ENCODE measurements at places on chromosomes 5 and 9.

- no peak for DNase-seq
Measured at GRCh38 chr9:126117158-126117425, 209.5 kb upstream of the MVB12B start.

- DNase-seq: no peak
Measured at GRCh38 chr9:110801426-110801825, 132.8 kb downstream of the MUSK start.

DNA sequence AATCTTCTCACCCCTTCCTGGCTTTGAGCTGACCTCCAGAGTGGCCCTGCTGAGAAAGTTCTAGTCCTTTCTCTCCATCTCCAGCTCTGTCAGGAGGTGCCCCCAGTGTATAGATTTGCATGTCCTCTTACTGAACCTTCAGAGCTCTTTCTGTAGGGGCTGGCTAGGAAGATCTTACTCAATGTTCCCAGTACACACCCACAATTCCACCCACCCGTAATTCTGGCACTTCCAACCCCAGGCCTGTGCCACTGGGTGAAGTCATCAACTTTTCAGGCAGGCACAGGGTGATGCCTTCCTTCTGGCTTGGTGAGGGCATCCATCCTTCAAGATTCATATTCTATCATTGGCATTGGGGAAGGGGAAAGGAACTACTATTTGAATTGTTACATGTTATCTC, 75.9 kb downstream of the ACER2 start:
- no peak for DNase-seq

- DNase-seq: no peak
Measured at GRCh38 chr5:84274585-84275468, 109.9 kb downstream of the EDIL3 start.

DNA sequence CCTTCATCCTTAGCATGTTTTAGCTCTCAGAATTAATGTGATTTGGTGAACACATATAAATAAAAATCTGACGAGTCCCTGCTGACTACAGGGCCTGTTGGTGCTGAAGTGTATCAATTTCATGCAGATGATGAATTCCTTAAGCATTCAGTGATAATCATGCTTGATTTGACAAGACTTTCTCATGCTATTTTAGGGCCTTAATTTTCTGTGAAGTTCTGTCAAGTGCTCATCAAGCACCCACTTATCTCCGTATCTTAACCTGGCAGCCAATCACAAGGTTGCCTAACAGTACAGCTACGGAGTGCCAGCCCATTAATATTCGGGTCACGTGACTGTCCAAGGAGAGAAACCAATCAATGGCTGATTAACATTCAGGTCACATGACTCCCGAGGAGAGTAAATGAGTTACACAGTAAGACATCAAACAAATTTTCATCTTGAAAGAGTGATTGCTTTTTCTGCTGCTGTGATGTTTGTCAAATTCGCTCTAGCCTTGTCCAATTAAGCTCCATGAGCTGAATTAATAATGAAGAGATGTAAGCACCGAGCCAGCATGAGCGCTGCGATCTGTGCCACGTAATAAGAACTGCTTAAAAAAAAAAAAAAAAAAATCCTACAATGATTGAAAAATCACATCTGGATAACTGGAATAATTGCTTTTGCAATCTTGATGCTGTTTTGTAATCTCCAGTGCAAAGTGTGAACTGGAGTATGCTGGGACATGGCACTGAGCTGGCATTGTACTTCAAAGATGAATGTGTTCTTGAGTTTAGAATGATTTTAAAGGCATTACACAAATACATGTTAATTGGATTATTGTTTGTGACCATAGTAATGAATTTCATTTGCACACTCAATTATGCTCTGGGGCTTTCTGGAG, 104.3 kb upstream of the SPATA31D4 start:
- DNase-seq: no peak

- peak; percentile 43 for DNase-seq
Measured at GRCh38 chr9:98998441-98999151, 54.9 kb downstream of the COL15A1 start.
